ENCODE measurements at places on chromosomes 7 and 10.

DNA sequence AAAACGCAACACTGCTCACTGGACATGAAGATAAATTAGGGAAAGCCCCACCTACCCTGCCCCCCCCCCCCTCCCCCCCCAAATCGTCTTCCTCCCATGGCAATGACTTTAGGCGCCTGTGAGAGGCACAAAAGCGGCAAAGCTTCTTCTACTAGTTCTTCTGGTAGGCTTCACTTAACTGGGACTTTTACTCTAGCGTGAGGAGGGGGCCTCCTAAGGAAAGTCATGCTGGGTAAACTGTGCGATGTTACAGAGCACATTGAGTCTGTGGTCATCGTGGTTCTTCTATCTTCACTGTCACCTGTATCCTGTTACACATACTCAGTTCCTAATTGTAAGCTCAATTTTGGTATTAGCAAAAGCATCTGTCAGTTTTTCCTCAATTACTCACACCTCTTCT is 25.1 kb downstream of the HSPB1 start:
- no peak for DNase-seq

DNA sequence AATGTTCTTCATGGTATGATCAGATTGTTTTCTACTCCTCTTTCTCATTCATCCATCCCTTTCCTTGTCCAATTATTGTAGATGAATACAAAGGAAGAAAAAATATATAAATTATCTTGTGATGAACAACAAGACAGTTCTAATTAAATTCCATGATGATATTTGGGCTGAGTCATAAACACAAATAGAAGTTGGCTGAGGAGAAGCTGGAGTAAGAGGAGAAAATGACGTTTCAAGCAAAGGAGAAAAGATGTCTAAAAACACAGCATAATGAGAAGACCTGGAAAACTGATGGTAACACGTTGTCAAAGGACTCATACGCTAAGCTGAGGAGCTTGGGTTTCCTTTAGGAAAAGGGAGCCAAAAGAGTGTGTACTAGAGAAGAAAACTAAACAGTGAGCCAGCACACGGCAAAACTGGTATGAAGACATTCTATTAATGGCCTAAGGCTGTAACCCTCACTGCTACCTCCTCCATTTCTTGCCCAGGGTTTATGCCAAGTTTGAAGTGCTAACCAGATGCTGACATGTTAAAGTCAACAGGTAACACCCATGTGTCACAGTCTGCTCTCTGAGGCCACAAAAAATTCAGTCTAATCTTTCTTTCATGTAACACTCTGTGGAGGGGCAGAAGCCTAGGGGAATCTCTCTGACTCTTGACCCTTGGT is 26.1 kb downstream of the ZFAND4 start:
- DNase-seq, result no peak

DNA sequence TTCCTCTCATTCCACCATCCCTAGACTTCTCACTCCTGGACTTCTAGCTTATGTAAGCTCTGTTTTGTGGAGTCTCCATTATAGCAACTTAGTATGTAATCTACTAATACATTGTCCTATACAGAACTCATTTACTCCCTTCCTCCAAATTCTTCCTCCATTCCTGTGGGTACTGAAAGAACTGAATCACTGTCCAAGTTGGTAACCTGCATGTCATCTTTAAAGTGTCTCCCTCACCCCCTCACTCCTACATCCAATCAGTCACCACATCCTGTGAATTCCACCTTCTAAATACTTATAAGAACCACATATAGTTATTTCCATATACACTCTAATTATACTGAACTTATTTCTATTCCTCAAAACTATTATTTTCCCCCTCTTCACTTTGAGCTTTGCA is 20.3 kb downstream of the AASS start:
- no peak for DNase-seq

- no peak for DNase-seq
These were observed 115.9 kb downstream of the VIPR2 start for GRCh38 chr7:159028508-159029401.

DNA sequence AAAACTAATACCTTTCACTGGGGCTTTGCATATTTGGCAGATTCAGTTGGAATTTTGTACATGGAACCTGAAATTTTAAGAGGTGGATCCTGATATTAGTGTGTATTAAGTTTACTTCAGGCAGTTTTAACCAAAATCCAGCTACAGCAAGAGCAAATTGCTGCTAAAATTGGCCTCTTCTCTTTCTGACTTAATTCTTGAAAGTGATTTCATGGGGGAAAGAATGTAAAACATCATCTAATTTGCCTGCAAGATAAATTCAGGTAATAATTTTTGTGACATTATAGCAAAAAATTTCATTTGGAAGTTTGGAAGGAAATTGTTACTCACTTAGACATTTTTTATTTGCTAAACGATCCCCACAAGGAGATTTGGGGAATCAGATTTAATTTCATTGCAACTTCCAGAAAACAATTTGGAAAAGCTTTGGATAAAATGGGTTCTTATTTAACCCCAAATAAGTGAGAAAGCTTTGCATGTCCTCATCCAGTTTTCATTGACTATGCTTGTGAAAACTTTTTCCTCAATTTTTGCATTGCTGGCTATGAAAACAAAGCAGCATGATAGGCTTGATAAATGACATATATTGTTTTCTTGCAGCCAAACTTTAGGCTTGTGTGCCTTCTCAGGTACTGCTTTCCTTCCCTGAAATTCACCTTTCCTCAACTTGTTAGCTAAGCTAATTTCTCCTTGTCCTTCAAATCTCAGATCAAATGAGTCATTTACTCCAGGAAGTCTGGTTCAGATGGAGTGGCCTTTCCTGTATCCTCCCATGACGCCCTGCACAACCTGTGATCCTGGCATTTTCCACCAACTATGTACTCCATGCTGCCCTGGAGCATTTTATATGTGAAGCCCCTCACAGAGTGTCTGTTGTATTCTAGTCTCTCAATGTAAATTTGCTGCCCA is 27.4 kb upstream of the ZNF438 start:
- DNase-seq, result no peak

GRCh38 chr10:124244256-124244877 is 151.0 kb upstream of the CHST15 start:
- DNase-seq, result no peak

DNA sequence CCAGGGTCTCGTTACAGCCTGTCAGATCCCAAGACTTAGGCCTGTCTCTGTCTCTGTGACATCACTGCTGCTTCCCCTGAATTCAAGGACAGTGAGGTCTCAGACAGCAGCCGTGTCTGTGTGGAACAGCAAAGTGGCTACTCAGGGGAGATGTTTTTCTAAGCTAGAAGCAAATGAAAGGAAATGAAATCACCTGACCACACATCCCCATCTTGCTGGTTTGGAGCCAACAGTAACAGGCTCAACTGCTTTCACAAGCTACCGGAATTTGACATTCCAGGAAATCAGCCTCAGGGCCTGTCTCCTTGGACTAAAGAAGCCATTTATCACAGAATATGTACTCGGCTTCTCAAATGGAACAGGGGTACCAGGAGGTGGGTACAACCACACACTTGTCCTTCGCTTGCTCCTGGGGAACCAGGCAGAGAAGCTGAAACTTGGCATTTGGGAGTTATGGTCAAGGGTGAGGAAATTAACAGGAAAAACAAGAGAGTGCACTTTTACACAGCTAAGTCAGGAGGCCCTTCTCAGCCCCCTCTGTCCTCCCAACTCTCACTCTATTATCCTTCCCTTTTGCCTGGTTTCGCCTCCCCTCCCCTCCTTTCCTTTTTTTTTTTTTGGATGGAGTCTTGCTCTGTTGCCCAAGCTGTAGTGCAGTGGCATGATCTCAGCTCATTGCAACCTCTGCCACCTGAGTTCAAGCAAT is 73.2 kb downstream of the SPDYE5 start:
- DNase-seq, result no peak

GRCh38 chr7:84104826-84105225 is 89.8 kb downstream of the SEMA3A start:
- no peak for DNase-seq

- no peak for DNase-seq
These were observed 63.6 kb downstream of the ARID5B start for GRCh38 chr10:61964949-61965702.

GRCh38 chr7:128056901-128057300 is 25.7 kb upstream of the LRRC4 start:
- no peak for DNase-seq

- DNase-seq, result no peak
These were observed 51.6 kb upstream of the MPP7 start for GRCh38 chr10:28354511-28354910.
